ENCODE measurements at places on chromosomes 5 and 9. TPM values are rescaled to one million over a fixed set of nuclear protein-coding genes. Genes with fewer than 3 reads are reported as not detected.

Gene EIF4E1B
- not detected for polyA plus RNA-seq

Gene CAMK2A
- polyA plus RNA-seq, result not detected

Gene GPRIN1
- 4.4 TPM for polyA plus RNA-seq

Gene HTR1A
- not detected for polyA plus RNA-seq

Gene PLPP6
- polyA plus RNA-seq, result 7.7 TPM

Gene ANXA6
- 37.0 TPM for polyA plus RNA-seq

Gene SPATA24
- 4.9 TPM for polyA plus RNA-seq
